ENCODE measurements at places on chromosomes 6 and 20.

GRCh38 chr20:63137851-63138415 is 78.0 kb downstream of the YTHDF1 start:
- no peak for DNase-seq

DNA sequence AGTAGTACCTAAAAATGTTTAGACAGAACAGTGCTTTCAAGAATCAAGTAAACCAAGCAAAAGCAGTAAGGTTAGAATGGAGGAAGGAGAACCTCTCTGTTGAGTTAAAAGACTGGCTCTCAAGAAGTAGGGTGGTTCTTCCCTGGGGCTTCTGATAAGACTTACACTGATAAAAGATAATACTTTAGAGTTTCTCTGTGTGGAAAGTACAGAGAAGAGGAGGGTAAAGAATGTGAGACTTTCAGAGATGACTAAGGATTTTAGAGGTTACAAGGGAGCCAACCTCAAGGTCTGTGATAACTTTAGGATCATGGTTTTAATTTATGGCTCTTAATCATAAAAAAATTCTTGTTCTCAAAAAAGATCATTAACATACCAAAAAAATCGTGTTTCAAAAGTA is 30.9 kb upstream of the ALDH8A1 start:
- DNase-seq, result no peak

- peak; percentile 80 for DNase-seq
These were observed 31.1 kb upstream of the CST7 start for GRCh38 chr20:24917797-24918578.

GRCh38 chr6:16273256-16273655 is 34.9 kb downstream of the GMPR start:
- peak; percentile 14 for DNase-seq

DNA sequence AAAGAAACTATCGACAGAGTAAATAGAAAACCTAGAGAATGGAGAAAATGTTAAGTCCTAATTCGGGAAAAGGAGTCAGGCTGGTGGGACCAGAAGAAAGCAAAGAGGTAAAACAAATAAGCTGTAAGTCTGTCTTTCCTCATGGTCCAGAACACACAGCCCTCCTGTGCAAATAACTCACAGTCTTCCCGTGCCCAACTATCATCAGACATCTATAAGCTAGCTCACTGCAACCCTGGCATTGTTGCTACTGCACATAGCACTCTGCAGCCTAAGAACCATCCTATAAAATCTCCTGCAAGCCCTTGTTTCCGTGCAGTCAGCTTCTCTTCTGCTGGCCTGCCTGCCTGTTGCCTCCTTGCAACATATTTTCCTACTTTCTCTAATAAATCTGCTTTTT is 17.4 kb downstream of the HLA-DRA start:
- no peak for DNase-seq

- peak; percentile 88 for DNase-seq
These were observed 121.8 kb downstream of the SASH1 start for GRCh38 chr6:148464319-148465010.

DNA sequence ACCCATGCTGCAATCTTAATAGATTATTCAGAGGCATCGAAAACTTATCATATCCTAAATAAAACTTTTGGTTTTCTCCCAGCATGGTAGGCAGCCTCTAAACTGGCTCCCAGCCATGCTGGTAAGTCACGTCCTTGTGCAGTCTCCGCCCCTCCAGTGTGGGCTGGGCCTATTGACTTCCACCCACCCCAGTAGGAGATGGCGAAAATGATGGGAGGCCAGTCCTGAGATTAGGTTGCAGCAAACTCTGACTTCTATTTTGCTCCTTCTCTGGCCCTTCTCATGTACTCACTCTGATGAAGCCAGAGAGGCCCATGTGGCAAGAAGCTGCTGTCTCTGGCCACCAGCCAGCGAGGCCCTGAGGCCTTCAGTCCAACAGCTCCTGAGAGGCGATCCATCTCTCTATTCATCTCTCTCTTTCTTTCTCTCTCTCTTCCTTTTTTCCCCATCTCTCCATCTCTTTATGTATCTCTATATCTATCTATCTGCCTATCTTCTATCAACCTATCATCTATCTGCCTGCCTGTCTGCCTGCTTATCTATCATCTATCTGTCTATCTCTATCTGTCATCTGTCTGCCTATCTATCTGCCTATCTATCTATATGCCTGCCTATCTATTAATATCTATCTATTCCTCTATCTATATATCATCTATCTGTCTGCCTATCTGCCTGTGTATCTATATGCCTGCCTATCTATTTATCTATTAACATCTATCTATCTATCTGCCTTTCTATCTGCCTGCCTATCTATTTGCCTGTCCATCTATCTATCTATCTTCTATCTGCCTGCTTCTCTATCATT is 52.7 kb upstream of the STX16 start:
- DNase-seq, result no peak

Measured in dermis blood vessel endothelial cell (primary cell).